ENCODE measurements at places on chromosomes 2 and 18.
A peak's percentile ranks its signal among the peaks of the same experiment; 100 is the strongest.

GRCh38 chr2:46460241-46460921, 19.0 kb upstream of the TMEM247 start:
- no peak for DNase-seq

- no peak for DNase-seq
Measured at GRCh38 chr18:24278591-24278990, 119.0 kb downstream of the OSBPL1A start.

DNA sequence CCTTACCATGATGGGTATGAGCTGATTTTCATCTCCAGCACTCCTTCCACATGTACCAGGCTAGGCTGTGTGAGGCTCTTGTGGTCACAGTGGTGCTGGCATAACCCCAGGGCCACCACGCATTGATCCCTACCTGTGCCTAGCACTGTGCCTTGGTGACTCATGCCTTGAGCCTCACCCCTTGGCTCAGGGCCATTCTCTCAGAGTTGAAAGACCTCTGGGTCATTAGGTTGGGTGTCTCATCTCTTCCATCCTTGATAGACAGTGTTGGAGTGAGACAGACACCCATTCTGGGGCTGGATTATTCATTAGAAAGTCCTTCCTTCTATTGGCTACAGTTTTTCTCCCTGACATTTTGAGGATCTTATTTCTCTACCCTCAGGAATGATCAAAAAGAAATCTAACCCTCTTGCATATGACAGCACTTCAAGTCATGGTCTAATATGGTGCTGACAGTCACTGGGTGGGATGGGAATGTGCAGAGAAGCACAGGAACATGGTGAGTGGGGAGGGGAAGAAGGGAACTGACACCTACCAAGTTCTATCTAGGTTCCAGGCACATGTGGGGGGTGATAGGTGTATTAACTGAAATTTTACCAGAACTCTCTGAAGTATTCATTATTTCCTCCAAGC, 41.3 kb downstream of the DYSF start:
- no peak for DNase-seq

- no peak for DNase-seq
Measured at GRCh38 chr18:48544116-48544515, 5.3 kb downstream of the CTIF start.

DNA sequence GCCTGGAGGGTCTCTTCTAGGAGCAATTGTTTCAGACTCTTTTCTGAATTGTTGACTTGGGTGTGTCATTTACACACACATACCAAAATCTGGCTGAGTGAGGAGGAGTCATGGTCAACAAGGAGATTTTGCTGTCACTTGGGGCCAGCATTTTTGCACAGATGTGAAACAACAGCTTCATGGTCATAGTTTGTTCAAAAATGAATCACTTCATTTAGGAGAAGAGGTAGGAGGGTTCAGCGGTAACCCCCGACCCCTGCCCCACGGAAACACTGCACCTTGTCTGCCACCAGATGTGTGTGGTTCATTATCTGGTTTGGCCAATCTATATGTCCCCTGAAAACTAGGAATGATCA, 42.2 kb downstream of the LBH start:
- no peak for DNase-seq

DNA sequence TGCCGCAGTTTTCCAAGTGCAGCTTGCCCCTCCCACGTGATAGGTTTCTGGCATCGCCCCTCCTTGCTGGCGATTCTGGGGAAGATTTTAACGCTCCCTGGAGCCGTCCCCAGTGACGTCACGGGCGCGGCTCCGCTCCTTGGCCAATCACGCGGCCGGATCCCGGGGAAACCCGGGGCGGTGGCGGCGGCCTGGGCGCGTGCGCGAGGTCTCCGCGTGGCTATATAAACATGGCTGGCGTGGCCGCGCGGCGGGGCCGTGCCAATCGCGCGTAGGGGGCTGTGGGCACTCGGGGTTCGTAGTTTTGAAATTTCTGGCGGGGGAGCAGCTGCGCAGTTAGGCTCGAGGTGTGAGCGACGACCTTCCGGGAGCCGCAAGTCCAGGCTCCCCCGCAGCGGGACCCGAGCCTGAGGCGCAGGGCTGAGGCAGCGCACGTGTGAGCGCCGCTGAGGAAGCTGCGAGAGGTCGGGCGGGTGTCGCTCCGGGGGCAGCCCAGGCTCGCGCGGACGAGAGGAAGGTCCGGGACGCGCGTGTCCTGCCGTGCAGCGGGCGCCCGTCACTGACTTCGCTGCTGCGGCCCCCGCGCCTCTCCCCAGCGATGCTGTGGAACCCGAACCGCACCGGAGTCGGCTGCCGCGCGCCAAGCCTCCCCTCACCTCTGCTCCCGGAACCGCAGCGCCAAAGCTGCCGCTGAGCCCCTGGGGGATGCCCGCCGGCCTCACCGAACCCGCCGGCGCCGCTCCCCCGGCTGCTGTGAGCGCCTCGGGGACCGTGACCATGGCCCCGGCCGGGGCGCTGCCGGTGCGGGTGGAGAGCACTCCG, at the start of gene TAF4B:
TAF4B (plus strand) TSS at position 217 of the 822 bp plus-strand sequence; CDS start at position 706, 489 bp downstream.
- peak; percentile 77 for DNase-seq

GRCh38 chr2:42879121-42879705, 86.8 kb upstream of the HAAO start:
- no peak for DNase-seq

GRCh38 chr2:27798486-27798885, 27.0 kb downstream of the MRPL33 start:
- DNase-seq = no peak

DNA sequence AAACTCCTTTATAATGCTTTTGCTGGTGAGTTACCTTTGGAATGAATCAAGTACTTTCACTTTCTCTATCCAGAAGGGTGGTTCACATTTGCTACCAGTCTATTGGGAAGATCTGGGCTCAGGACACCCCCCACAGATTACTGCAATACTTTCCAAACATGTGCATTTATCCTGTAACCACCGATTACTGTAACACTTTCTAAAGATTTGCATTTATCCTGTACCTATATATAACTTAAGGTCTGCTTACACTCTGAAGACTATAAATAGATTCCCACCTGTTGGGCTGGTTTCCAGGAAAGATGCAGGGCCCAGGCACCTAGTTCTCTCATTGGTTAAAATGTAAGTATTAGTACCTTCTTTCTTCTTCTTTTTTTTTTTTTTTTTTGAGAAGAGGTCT, 113.0 kb upstream of the NEDD4L start:
- no peak for DNase-seq

- no peak for DNase-seq
Measured at GRCh38 chr2:217417536-217417935, 557.7 kb upstream of the TNP1 start.

DNA sequence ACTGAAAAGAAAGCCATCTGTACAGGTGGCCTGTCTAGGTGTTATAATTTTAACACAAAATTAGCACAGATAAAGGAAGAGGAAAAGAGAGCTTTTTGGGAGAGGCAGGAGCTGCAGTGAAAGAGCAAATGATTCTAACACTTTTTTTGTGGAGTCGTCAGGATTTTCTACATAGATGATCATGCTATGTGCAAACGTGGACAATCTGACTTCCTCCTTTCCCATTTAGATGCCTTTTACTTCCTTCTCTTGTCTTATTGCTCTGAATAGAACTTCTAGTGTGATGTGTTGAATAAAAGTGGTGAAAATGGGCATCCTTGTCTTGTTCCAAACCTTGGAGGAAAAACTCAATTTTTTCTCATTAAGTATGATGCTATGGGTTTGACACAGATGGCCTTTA, 334.5 kb downstream of the NBAS start:
- no peak for DNase-seq

DNA sequence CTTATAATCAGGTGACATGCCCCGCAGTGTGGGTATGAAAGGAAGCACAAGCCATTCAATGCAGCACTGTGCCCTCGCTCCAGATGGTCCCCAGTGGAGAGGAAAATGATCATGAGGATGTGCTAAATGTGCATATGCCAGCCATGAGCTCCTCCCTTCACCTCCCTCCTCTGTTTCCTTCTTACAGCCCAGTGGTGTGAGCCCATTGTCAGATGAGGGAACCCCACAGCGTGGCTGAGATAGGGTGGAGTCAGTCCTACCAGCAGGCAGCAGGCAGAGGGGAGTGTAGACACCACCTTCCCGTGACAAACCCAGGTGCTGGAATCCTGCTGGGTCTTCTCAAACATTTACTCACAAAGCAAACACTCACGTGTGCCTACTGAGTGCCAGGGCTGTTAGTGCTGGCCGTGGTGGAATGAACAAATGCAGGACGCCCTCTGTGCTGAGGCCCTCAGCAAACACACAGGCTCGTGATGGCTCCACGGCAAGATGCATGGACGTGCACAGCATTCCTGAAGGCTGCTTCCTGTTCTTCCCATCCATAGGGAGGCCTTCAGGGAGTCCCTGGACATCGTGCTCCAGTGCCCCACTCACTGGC, 181.7 kb upstream of the TPO start:
- no peak for DNase-seq

GRCh38 chr2:209368406-209368805, 55.4 kb upstream of the MAP2 start:
- DNase-seq = no peak

GRCh38 chr2:132780651-132781050, 110.6 kb upstream of the LYPD1 start:
- DNase-seq = no peak

- no peak for DNase-seq
Measured at GRCh38 chr2:158756331-158756730, 38.8 kb upstream of the DAPL1 start.

DNA sequence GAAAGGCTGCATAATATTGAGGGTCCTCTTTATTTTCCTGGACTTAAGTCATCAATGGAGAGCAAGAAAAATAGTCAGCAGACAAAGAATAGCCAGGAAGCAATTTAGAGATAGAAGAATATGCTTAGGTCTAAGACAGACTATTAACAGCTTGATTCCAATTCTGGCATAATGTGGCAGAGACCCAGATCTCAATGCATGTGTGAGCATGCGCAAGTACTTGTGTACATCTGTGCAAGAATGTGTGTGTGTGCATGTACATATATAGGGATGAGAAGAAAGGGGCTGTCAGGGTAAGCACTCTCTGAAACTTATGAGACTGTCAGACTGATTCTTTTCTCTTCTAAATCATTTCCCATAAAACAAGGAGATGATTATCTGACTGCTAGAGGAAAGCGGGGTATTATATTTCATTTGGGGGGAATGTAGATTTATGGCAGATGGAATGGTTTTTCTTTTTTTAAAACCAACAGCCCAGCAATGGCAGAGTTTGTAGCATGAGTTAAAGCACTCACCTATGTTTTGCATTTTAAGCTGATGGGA, 381.3 kb upstream of the SPRED2 start:
- no peak for DNase-seq

DNA sequence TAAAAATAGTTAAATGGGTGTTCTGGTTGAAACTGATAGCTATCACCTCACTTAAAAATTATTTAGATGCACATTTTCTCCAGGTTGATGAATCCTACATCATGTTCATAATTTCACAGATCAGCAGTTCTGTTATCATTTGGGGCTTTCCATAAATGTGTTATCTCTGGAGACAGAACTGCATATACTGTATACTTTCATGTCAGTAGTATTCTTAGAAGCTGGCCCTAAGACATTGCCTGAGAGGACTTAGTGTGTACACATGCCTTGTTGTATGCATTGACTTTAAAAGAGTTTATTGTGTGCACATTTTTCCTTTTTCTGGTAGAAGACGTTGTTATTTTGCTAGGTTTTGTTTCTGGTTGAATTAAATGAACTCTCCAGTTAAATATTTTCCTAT, 41.0 kb downstream of the PIK3C3 start:
- no peak for DNase-seq

- no peak for DNase-seq
Measured at GRCh38 chr2:240949791-240950705, 43.9 kb downstream of the CROCC2 start.

- DNase-seq = no peak
Measured at GRCh38 chr2:9945596-9945995, 5.9 kb upstream of the GRHL1 start.

DNA sequence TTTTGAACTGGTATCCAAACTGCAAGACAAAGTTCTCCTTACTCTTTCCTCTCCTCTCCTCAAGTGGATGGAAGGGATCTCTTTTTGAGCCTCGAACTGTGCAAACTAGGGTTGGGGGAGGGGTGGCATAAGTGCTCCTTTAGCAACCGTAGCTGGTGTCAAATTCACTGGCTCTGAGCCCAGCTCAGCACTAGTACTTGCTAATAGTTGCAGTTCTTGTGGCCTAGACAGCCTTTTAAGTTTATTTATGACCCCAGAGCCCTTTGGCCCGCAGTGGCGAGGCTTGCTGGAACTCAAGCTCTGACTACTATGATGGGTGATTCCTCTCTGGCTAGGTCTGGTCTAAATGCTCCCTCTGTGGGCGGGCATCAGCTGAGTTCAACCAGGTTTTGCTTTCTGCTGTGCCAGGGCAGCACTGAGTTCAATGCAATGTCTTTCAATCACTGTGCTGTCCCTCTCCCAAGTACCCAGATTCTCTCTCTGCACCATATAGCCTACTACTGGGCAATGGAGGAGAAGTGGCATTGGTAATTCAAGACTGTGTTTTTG, 528.4 kb upstream of the SYT4 start:
- no peak for DNase-seq

GRCh38 chr2:97995026-97995733, 568 bp downstream of the TMEM131 start:
- DNase-seq = peak; percentile 64

DNA sequence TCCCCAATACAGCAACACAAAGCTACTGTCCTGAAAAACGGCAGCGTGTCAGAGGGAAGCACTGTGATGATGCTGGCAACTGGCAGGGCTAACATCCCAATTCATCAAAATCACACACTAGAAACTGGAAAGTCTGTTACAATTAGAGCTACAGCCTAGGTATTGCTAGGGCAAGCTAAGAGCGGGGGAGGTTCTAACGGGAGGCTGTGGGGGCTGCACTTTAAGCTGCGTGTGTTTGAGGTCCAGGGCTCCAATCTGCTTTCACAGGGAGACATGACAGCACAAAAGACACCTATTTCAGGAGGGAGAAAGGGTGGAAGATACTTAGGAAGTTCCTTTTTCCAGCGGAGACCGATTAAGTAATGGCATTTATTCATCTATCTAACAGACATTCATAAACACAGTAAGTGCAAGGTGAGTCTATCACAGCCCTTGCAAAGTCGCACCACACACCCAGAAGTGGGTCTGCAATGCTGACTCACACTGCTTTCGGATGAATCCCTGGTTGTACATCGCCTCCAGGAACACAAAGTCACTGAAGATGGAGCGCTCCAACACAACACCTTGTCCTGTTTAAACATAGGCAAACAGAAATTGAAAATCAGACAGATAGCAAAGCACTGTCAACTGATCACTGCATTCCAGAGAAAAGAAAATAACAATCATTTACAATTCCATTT, 6.9 kb downstream of the NDUFA10 start:
- DNase-seq = no peak

DNA sequence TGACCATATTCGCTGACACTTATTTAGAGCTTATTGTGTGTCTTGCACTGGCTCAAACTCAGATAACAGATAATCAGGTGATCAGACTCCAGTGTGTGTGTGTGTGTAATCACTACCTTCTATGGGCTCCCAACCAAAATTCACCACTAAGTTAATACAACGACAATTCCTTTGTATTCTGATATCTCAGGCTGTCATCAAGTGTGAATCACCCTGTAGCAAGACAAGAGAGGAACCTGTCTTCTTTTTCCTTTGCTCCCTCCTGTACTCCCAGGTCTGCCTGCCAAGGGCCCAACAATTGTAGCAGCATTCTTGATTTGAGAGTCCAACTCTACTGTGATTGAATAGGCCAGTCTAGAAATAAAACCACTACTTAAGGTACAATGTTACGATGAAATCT, 25.8 kb downstream of the ITGB6 start:
- DNase-seq = no peak

- no peak for DNase-seq
Measured at GRCh38 chr18:58451972-58452334, 176.9 kb downstream of the ALPK2 start.

GRCh38 chr18:68985172-68985820, 187.4 kb downstream of the CCDC102B start:
- no peak for DNase-seq
